Activated effector memory CD4-positive, alpha-beta T cell treated with anti-CD3 and anti-CD28 coated beads, Interleukin-2, amount 50 U/mL, for 16 hours (primary cell): ENCODE measurements at places on chromosomes 6 and 20.
A peak's percentile ranks its signal among the peaks of the same experiment; 100 is the strongest.

GRCh38 chr20:3801299-3801698, 5.2 kb downstream of the CDC25B start:
- no peak for DNase-seq

- DNase-seq, result no peak
These were observed 217.7 kb downstream of the OR2B2 start for GRCh38 chr6:27694547-27694874.

DNA sequence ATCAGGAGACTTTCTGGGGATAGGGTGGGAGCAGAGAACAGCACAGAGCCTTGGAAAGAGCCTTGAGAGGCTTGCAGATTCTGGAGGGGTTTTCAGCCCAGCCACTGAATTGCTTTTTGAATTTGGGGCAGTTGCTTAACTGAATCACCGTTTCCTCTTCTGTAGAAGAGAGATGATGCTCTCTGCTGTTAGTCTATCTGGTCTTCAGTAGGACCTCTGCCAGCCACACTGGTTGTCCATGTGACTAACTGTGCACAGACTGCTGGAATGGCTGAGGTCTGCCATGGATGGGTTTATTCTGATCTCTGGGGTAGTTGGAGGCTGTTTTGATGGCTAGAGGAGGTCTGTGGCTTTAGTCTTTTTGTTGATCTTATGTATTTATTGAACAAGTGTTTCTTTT, 21.4 kb upstream of the PRDM1 start:
- DNase-seq, result no peak

DNA sequence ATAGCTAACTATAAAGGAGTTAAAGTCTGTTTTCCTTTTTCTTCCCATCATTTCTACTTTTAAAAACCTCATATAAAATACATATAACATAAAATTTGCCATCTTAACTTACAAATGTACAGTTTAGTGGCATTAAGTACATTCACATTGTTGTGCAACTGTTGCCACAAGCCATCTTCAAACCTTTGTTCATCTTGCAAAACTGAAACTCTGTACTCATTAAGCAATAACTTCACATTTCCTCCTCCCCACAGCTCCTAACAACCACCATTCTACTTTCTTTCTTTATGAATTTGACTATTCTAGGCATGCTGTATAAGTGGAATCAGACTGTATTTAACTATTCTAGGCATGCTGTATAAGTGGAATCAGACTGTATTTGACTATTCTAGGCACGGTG, 4.5 kb downstream of the CCDC170 start:
- no peak for DNase-seq

DNA sequence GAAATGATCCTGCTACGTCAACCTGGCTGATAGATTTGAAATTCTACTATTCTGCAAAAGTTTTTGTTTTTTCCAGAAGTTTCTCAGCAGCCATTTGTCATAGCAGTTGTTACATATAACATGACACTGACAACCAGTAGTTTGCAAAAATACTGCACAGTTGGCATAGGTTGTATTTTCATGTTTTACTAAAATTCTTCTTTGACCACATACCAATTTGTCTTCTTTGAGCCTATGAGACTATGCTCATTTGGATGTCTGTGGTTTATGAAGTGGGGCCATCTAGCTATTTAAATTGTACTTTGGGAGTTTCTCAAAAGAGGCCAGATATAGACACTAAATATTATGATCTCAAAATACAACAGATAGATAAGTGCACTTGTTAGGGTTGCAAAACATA, 104.9 kb upstream of the PREP start:
- no peak for DNase-seq

GRCh38 chr6:167679122-167679736, 147.5 kb upstream of the AFDN start:
- no peak for DNase-seq

DNA sequence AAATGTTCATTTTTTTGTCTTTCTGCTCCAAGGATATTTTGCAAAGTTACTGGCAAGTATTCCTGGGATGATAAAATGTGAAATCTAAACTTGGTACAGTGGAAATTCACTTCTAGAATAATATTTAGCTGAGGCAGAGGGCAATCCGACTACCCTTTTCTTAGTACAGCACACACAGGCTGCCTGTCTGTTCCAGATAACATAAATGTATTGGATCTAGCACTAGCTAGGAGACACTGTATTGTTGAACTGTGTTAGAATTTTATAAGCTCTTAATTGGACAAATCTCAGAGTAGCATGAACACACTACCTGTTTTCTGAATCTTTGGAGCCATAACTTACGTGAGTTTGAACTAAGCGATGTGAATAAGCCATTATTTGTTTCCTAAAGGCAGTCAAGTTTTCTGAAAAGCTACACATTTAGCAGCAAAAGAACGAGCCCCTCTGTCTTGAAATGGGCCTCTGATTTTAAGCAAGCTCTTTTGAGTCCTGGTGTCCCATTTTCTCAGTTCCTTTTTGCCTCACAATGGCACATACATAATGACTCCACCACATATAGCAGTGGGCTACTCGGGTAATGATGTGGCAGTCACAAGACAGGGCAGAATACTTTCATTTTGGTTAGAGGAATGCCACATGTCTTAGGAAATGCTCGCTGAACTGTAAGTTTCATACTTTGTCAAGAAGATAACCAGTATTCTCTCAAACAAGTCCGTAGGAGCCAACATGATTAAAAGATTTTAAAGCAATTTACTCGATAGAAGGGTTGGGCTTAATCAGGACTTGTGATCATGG, 116.5 kb upstream of the ESR1 start:
- no peak for DNase-seq

DNA sequence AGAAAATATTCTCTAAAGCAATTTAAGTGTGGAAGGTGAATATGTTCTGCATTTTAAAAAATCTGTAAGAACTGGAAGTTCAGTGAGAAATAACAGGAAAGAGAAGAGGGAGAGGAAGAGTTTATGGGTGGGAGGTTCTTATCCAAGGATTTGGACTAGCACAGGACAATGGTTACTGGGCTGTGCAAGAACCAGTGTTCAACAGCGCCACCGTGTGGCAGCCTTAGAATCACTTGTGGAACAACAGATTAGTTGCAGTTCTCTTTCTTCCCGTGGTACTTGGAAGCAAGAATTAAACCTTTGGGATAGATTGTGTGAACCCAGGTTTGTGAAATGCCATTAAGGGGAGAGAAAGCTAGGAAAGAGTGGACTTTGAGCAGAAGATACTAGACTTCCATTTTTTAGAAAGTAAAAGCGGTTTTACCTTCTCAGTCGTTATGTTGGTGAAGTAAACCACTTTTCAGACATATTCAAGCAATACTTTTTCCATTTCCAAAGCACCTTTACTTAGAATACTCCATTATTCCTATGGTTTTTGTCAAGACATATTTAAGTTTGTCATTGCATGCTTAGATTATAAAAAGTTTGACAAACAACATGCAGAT, 436.7 kb downstream of the RNF144B start:
- DNase-seq, result no peak

DNA sequence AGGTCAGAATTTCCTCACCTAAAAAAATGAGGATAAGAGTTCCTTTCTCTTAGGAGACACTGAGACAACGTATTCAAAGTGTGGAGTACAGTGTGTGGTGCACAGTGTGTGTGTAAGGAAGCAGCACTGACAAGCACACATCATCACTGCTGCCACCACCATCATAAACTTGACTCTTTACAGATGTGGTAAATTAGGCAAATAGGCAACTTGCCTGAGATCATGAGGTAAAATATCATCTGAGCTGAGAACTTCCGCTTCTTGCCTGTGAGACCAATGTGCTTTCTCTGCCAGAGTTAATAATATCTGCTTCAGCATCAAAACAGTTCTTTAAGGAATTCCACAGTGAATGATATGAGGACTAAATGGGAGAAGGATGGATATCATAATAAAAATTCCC, 52.7 kb downstream of the LYRM4 start:
- DNase-seq, result no peak

DNA sequence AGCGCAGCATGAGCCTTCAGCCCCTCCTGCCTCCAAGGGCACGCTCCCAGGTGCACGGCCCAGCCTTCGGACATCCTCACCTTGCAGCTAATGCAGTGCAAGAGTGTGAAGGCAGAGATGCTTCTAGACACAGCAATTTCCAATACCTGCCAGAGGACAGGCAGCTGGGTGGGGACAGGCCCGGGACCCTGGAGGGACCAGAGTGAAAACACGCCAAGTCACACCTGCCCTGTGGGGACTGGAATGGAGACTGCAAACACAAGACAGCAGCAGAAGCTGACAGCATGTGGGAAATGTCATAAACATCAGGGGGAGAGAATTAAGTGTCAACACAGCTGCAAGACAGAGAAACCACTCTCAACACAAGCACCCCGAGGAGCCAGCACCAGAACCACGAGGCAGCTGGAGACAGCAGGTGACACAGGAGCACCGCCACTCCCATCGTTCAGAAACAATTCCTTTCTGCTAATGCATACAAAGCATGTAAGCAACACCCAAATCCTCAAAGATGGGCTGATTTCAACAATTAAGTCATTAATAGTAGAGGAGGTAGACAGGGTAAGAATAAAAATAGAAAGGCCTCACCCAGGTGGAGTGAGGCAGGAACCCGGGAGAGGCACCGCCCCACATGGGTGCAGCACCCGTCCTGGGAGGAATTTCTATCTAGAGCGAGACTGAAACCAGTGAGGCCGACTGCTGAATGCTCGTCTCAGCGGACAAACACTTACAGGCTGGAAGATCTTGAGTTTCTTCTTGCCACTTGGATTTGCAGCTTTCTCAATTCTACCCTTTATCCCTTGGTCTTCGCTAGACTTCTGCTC, 17.1 kb downstream of the DIDO1 start:
- DNase-seq, result no peak

DNA sequence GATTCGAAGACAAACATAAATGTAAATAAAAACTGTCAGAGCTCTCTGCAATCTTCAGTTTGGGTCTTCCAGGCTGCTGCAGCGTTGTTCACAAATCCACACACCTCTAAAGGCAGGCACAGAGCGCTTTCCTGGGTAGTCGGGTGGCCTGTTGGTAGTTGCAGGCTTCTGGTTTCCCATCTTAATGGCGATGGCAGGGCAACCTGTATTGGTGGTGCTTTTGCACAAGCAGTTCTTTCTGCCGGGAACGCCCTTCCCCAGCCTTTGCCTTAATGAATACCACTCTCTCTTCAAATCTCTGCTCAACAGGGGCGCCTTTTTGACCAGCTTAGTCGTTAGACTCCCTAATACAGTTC, 723 bp upstream of the IFT52 start:
- no peak for DNase-seq

GRCh38 chr6:106743612-106744011, 114.2 kb downstream of the QRSL1 start:
- DNase-seq, result no peak

DNA sequence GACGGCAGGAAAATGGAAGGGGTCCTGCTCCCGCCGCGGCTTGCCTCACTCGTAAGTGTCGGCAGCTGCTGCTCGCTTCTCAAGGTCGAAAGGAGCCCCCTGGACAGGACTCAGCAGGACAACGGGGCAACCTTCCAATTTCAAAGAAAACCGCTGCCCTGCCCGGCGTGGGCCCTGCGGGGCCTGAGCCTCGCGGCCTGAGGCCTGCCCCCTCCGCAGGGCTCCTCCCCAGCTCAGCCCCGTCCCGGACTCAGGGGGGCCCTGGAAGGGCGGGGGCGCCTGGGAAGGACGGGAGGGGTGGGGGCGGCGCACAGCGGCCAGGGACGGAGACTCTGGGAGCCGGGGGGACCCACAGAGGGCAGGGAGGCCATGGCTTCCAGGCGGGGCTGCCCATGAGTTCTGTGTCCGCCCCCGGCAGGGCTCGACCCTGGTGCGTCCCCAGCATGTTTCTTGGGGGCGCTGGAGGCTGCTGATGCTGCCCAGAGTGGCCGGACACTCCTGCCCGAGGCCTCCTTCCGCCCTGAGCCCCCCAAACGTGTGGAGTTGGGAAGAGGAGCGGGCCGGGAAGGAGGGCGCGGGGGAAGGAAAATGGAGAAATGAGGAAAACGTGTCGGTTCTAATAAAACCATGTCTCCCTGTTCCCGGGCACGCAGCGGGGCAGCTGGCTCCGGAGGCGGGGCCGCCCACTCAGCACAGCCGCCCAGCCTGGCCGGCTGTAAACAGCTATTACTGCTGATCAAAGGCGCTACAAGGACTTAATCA, 114.6 kb downstream of the DLL1 start:
- DNase-seq, result no peak

DNA sequence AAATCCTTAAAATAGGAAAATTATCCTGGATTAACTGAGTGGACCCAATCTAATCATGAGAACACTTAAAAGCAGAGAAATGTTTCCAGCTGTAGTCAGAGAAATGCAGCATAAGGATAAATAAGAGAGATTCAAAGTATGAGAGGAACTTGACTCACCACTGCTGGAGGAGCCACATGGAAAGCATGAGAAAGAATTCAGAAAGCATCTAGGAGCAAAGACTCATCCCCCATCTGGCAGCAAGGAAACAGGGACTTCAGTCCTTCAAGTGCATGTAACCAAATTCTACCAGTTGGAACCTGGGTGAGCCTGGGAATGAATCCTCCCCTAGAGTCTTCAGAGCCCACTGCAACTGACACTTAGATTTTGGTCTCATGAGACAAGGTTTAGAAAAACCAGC, 33.7 kb downstream of the RNF146 start:
- DNase-seq, result no peak

DNA sequence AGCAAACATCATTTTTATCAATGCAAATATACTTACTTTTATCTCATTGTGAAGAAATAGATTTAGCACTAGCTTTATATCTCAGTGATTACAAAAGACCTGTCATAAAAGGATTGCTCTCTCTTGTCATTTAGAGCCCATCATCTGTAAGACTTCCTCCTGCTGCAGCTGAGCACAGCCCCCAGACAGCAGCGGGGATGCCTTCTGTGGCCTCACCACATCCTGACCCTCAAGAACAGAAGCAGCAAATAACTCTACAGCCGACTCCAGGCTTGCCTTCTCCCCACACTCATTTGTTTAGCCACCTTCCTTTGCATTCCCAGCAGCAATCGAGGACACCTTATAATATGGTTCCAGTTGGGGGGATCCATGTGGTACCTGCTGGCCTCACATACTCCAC, 127.0 kb upstream of the EDN1 start:
- DNase-seq, result peak; percentile 69

DNA sequence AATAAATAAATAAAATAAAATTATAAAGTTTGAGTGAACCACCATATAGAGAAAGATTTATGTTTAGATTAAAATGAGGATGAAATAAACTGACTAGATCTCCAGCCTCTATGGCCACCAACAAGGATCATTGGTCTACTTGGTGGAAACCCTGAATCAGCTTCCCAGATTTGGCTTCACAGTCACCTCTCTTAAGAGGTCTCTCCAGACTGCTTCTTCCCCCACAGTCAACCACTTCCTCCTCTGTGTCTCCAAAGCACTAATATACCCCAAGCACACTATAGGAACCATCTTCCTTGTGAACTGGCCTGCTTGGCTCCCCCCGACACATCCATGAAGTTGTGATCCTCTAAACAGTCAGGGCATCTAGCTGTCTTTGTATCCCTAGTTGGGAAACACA, 529.6 kb upstream of the RNF217 start:
- no peak for DNase-seq
